Mesenchymal stem cell (in vitro differentiated cells and primary cell): ENCODE measurements at places on chromosomes 5 and 9.
A peak's percentile ranks its signal among the peaks of the same experiment; 100 is the strongest.

DNA sequence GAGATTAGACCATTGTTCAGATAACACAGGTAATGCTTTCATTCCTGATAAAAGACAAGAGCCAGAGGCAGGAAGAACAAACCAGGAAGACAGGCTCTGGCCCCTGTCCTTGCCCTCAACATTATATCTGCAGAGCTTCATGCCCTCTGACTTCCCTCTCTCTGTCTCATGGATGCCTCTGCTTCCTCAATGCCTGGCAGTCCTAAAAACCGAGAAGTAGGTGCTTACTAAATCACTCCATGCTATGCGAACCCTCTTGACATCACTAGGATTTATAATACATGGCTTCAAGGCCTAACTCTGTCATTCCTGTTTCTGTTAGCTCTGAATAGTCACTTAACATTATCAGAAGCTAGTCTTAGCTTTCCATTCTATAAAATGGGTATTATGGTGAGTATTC is 117.8 kb downstream of the TLR4 start:
- no peak for DNase-seq

DNA sequence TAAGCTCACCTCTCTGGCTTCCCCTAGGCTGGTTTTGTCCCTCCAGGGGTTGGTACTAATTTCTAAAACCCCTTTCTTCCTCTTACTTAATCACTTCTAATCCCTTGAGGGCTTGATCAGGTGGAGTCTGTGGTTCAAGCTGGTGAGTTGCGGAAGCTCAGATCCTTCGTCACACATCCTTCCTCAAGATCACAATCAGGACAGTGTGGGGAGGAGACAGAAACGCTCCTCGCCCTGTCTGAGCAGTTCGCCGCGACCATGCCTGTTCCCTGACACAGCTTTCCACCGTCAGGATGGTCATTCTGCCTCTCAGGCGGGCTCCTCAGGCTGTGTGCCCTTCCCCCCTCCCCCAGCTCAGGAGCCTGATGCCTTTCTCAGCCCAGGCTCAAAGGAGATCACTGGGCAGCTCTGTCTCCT is 24.3 kb downstream of the CPLX2 start:
- DNase-seq, result no peak

- DNase-seq, result no peak
These were observed 47.1 kb downstream of the ISOC1 start for GRCh38 chr5:129141696-129142095.

DNA sequence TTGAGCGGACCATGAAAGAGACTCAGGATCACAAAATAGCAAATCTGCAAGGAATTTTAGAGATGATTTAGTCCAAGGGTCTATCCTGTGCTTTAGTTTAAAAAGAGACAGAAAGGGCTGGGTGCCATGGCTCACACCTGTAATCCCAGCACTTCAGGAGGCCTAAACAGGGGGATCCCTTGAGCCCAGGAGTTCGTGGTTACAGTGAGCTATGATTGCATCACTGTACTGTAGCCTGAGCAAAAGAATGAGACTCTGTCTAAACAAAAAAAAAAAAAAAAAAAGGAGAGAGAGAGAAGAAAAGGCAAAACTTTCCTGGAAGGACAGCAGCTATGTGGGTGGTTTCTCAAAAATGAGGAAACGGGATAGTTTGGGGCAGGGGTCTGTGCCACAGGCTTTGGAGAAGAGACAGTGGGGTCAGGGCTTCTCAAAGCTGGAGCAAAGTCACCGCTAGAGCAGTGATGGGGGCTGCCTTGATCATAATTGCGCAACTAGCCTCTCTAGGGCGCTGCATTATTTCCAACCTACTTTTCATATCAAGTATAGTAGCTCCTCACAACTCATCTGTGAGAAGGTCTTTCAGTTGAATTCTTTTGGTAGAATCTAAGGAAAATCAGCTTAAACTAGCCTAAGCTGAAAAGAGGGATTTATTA is 8.5 kb upstream of the ANKH start:
- DNase-seq, result peak; percentile 43

DNA sequence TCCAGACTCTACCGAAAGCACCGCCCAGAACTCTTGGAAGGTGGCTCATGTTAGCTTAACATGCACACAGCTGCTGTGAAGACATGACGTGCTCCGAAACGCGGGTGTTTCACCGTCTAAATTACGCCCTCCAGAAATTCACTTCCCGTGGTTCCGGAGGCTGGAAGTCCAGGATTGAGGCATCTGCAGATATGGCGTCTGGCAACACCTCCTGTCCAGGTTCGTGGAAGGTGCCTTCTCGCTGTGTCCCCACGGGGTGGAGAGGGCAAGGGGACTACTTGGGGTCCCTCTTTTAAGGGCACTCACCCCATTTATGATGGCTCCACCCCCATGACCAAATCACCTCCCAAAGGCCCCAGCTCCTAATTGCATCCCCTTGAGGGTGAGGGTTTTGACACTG is 348.0 kb upstream of the IRX2 start:
- DNase-seq, result no peak

DNA sequence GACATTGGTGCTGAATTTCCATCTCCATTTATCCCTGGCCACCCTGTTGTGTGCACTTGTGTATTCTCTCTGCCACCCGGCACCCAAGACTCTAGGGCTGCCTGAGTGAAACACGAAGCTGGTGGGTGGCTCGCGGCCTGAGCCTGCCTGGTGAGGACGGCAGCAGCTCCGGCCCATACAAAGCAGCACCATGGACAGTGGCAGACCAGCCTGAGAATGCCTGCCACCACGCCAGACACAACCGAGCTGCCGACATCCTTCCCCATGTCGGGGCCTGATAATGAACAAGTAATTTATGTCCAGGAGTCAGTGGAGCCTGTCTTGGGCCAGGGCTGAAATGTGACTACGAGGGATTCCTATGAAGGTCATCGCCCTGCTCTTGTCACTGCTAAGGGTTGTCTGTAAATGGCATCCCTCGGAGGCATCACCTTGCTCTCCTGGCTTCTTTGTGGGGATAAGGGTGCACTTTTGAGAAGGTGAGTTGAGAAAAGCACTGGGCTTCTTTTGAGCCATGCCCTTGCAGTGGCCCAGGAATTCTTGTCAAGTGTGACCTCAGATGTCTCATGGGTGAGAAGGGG is 175.7 kb downstream of the MELK start:
- peak; percentile 56 for DNase-seq

- DNase-seq, result no peak
These were observed 157.3 kb downstream of the CYLC2 start for GRCh38 chr9:103152473-103152872.

DNA sequence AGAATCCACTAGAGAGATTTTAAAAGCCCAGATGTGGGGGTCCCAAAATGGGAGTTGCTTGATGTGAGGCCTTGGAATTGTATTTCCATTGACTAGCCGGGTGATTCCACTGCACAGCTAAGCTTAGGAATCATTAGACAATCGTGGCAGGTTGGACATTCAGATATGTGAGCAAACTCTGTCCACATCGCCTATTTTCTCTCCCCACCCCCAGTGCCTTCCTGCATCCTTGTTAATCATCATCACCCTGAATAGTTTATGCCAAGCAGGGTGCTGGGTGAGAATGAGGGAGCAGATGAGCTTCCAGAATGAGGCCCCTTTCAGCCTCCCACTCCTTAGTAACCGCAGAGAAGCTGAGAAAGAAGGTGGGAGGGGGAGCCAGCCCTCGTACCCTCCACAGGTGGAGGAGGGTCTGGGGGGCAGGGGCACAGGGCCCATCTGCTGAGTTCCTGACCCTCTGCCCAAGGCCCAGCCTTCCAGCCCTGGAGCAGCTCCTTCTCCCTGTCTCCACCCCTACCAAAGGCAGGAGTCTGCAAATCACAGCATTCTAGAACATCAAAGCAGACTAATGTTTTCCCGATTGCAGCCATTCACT is 7.7 kb upstream of the TCOF1 start:
- no peak for DNase-seq

DNA sequence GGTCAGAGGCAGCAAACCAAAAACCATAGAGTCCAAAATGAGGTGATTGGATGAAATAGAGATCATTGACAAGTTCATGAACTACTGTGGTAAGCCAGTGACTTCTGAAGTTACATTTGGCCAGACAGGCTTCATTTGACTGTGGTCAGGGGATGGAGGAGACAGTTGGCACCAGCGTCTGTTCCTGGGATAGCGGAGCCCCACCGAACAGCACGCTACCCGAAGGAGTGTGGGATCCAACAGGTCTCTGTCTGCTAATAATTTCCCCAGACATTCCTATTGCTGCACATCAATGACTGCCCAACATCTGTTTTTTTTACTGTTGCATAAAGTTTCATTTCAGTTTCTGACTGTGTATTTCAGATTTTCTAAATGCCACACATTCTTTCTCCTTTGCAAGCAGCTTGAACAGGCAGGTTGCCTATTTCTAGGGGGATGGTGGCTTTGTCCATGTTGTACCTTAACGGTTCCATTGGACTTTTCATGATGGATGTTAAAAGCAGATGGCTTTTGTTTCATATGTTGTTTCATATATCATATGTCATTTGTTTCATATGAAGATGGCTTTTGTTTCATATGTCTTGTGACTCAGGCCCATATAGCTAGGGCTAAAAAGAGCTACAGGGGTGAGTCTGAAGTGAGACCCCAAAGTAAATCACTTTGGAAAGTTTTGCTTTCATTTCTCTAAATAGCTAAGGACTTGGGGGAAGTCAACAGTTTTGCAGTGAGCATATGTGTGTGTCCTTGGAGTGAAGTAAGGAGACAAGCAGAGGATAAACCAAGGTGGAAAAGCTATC is 180.8 kb downstream of the GOLPH3 start:
- DNase-seq, result peak; percentile 22

DNA sequence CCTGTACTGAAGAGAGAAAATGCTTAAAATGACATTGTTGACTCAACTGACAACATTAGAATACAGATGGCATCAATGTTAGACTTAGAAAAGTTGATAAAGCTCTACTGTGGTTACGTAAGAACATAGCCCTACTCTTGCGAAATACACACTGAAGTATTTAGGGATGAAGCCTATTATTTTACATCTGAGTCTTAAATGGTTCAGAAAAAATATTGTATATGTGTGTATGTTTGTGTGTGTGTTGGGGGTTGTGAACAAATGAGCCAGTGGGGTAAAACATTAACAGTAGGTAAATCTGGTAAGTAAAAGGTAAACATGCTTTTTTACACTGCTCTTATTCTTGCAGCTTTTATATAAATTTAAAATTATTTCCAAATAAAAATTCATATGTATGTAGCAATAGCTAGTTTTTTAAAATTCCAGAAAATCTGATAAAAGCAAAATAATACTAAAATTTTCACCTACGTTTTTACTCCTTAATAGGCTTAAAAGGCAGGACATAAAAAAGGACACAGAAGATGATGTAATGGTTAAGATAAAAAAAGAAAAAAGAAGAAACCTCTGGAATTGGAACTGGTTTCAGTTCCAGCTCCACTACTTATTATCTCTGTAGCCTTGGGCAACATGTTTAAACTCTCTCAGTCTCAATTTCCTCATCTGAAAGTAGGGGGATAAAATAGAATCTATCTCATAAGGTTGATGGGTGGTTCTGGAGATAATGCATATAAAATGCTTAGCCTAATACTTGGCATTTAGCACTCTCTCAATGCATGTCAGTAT is 44.3 kb downstream of the GARNL3 start:
- peak; percentile 43 for DNase-seq

DNA sequence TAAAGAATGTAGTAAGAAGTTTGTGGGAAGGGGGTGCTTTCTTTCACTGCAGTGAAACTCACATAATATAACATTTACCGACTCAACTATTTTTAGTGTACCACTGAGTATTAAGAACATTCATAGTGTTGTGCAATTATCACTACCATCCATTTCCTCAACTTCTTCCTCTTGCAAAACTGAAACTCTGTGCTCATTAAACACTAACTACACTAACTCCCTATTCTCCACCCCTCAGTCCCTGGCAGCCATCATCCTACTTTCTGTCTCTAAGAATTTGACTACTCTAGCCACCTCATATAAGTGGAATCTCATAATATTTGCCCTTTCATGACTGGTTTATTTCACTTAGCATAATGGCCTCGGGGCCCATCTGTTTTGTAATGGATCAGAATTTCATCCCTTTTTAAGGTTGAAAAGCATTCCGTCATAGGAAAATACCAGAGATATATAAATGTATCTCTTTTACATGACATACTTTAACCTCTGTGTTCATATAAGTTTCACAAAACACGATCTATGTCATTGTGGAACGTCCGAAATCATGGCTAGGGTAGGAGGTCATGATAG is 56.3 kb upstream of the DIRAS2 start:
- DNase-seq, result no peak

DNA sequence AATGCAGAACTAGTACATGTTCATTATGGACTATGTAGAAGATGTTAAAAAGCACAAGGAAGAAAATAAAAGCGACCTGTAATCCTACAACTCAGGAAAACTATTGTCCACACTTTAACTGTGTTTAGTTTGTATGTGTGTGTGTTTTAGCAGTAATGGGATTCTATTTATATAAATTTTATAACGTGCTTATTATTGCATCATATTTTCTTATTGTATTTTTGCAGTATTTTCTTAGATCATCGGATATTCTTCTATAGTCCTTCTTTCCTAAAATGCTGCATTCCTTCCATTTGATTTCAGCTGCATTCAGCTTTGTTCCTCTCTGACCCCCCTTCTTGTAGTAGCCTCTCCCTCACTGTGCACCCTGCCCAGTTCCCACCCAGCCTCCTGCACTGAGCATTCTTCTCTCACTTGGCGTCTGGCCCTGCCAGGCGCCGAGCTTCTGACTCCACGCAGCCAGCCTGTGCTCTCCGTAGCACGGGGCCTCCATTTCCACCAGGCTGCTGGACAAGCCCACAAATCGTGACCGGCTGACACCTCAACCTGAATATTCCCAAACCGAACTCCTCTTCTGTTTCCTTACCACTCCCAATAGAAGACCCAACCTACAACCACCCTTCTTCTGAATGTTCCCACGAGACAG is 39.9 kb downstream of the MVB12B start:
- DNase-seq, result no peak
